ENCODE measurements at places on chromosomes 13 and 19.

DNA sequence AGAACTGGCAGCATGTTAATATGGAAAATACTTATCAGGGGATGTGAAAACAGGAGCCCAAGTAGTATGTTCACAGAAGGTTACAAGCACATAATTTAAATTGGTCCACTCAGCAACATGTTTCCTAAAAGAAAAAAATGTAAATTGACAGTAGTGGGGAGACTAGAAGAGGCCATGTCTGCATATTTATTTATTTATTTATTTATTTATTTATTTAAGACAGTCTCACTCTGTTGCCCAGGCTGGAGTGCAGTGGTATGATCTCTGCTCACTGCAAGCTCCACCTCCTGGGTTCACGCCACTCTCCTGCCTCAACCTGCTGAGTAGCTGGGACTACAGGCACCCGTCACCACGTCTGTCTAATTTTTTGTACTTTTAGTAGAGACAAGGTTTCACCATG lies 13.7 kb upstream of the ZNF8 start:
- no peak for DNase-seq

DNA sequence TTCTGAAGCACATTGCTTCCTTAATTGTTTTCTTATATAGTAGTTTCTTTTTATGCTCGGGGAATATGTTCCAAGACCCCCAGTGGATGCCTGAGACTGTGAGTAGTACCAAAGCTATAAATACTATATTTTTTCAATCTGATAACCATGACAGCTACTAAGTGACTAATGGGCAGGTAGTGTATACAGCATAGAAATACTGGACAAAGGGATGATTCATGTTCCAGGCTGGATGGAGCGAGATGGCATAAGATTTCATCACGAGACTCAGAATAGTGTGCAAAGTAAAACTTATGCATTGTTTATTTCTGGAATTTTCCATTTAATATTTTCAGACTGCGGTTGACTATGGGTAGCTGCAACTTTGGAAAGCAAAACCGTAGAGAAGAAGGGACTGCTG lies 47.9 kb upstream of the OLFM4 start:
- DNase-seq, result no peak

DNA sequence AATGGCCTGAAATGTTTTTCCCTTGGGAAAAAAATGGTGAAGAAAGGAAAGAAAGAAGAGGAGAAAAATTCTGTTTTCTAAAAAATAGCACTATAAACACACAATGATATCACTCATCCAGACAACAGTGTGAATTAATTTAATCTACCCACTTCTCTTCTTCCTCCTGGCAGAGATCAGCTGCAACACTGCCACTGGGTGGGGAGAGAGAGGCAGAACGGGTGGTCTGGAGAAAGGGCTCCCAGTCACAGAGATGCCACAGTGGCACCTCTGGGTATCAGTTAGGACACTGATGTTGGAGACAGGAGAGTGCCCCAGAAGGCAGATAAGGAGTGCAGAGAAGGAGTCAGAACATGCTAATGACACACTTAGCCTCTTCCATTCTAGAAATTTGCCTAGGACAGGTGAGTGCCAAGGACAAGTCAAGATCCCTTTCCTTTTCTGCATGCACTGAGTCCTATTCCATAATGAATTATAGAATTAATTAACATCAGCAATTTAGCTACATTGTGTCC lies 168.6 kb downstream of the SUCLA2 start:
- DNase-seq, result no peak

- no peak for DNase-seq
Observed at GRCh38 chr13:46577696-46578589, 25.0 kb downstream of the LRCH1 start.

GRCh38 chr19:6014551-6015135 lies 36.7 kb upstream of the RANBP3 start:
- DNase-seq, result no peak

Measured in NCI-H2081 treated with DMSO at 0.1 percent for 48 hours (cell line).